GOT3 (cell line): ENCODE measurements at places on chromosomes 1 and 21.

GRCh38 chr1:2438038-2438437 is 25.7 kb upstream of the PEX10 start:
- no peak for DNase-seq

DNA sequence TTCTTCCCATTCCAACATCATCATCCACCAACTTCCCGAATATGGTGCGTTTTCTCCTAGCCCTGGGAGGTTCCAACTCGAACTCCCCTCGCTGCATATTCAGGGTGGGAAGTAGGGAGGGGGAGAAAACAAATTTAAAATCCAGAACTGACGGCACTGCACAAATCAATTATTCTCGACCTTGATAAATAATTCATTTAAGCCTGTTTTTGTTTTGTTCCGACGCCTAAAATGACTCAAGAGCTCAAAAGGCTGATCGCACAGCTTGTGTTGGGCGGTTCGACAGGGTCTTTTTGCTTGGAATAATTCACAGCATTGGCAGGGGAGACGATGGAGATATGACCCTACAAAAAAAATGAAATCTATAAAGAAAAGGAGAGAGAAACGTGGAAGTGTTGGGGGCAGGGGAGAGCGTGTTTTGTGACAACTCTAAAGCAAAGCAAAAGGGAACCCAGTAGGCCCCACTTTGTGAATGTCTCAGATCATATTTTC is 3.1 kb upstream of the BARHL2 start:
- DNase-seq: no peak

- DNase-seq: no peak
Observed at GRCh38 chr1:53331446-53332185, 3.7 kb upstream of the LRP8 start.

DNA sequence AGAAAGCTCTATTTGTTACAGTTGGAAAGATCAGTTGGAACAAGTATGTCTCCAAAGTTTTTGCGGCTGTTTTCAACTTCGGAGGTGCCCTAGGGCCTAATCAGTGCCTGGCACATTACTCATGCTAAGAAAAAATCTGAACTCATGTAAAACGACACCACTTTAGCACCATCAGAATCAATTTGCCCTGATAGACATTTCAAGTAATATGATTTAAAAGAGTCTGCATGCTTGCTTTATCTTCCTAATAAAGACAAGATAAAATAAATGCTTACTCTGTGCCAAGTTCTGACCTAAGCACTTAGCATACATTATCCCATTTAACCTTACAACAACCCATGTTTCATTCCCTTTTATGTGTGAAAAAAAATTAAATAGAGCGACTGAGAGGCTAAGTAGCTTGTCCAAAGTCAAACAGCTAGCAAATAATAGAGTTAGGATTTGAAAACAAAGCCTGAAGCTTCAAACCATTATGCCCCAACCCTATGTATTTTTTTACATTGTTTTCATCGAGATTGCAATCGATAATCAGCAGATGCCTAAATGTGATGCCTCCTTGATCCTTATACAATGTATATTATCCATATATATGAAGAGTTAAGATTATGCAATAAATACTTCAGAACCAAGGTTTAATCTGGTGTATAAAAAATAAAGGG is 91.3 kb downstream of the DENND1B start:
- DNase-seq: no peak

GRCh38 chr1:25704267-25704691 is 87.7 kb downstream of the MAN1C1 start:
- DNase-seq: no peak

DNA sequence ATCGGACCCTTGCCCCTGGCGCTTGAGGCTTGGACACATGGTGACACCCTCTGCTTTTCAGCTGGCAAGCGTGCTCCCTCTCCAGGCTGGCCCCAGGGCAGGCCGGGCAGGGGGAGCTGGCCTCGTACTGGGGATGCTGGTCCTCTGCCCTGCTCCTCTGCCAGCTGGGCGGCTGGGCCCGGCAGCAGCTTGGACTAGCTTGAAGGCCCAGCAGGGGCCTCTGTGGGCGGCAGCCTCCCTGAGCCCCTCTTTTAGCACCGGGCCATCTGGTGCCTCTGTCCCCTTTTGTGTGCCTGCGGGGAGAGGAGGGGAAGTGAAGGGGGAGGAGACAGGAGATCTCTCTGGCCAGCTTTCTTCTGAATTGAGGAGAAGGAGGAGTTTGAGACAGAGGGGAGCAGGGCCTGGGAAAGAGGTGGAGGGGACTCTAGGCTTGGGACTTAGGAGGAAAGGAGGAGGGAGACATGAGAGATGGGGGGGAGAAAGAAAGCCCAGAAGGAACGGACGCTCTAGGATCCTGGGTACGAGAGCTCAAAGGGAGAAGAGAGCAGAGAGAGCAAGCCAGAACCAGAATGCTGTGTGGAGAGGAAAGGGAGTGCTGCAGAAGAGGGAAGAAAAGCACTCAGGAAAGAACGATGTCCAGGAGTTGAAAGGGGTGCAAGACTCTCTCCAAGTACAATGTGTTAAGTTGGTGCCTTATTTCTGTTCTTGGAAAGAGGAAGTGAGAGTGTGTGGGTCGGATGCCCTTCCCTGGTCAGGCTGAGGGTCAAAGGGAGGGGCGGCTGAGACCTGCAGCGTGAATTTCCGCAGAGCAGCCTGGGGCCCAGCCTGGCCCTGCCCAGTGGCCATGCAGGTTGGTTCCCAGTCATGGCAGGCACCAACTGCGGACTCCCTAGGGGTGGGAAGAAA is 40.3 kb downstream of the IER5 start:
- DNase-seq: no peak

DNA sequence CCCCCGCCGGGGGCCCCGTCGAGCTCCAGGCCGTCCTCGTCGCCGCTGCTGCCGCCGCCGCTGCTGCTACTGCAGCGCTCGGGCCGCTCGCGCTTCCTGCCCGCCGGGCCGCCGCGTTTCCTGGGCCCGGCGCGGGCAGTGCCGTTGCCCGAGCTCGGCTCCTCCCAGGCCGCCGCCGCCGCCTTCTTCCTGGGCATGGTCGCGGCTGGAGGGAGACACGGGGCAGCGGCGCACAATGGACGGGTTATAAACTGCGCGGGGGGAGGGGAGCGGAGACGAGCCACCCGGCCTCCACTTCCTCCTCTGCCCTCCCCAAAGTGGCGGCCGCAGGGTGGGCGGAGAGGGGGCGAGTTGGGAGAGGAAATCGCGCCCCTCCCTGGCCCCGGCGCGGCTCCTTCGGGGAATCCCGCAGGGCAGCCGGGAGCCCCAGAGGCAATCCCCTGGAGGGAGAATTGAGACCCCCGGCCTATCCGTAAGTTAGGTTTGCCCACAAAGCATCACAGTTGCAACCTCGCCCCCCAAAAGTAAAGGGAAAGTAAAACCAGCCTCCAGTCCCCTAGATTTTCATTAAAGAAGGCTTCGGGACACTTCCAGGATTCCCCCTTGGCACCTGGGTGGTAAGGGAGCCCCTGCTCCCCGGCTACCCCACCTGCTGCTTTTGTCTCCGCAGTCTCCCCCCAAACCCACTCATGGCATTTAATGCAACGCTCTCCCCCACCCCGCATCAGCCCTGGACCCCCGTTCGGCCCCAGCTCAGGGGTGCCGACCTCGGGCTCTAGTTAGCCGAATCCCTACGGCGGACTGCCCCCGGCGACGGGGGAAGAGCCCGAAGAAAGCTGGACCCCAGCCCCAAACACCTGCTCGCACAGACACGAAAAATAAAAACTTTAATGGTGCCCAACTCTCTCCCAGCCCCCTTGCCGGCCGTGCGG is 893 bp downstream of the RCC2 start:
- DNase-seq: no peak

DNA sequence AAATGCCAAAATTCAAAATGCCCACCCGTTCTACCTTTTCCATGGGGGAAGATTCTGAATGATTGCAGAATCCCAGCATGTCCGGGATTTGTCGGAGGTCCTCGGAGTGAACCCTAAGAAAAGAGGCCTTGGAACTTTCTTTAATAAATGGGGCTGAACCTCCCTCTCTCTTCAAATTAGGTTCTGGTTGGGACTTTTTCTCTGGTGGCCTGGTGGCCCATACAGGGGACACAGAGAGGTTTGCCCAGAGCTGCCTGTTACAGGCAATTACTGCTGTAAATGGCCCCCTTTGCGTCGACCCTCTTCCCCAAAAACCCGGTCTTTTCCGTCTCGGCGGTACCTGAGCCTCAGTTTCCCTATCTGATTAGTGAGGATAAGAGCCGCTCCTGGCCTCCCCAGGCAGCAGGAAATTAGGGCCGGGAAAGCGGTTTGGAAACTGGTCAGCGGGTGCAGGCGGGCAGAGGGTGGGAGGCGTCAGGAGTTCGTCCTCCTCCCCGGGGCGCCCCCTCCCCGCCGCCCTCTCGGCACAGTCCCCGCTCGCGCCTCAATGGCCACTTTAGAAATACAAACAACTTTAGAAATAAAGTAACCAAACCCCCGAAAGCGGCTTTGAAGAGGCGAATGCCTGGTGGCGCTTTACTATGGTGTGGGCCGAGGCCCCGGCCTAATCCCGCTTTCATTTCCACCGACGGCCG is 15.6 kb downstream of the PAX7 start:
- no peak for DNase-seq

GRCh38 chr21:40066221-40066620 is 199.0 kb downstream of the PCP4 start:
- no peak for DNase-seq
